ENCODE measurements at places on chromosomes 7 and 10.

GRCh38 chr7:45663167-45663921 lies 89.2 kb downstream of the ADCY1 start:
- DNase-seq, result peak; percentile 87

DNA sequence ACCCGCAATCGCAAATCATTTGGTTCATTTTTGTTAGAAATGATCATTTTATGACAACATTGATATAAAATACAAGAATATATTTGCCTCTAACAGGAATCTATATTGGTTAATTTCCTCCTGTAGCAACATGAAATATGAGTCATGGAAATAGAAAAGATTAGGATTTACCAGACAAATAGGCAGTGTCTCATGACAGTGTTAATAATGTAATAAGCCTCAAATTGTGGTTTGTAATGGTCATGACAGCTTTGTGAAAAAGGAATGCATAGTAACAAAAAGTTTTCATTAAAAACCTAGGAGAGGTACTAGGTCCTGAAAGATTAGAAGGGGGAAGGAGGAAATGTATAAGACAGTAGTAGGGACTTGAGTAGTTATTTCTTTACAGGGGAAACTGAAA lies 7.9 kb upstream of the SLK start:
- DNase-seq, result no peak

DNA sequence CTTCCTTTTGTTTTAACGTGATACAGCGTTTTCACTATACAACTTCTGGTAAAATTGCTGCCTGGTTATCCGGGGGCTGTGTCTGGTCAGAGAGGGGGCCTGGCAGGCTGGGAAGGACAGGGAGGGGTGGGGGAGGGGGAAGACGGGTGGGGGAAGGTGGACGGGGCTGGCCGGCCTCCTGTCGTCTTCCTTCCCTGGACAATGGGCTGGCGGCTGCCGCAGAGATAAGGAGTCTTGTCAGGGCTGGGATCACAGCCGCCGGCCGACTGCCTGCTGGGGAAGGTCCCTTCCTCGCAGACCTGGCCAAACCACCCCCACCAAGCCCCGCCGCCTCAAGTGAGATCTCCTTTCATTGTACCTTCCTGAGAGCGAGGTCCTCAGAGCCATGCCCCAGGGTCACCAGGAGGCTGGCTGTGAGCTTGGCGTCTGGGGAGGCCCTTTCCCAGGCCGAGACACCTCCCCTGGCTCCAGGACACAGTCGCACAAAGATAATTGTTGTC lies 151.2 kb upstream of the TNRC18 start:
- DNase-seq, result peak; percentile 64

DNA sequence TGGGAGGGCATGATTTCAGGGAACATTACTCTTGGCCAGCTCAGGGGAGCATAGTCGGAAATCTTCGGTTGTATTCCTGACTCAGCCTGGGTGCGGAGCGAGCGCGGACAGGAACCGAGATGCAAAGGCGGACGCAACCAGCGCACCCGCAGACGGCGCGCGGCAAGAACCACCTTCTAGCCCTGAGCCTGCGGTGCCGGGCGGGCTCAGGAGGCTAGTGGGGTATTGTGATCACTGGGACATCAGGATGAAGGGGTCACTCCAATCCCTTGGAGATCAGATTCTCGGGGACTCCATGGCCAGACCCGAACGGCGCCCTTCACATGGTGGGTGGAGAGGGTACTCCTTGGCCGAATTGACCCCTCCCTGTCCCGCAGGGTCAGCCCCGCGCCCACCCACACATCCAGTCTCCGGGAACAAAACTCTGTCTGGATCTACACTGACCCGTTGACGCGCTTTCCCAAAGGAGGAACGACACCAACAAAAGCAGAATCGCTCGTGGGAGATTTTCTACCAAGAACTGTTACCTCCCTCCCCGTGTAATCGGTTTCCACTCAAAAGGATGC lies 730.5 kb downstream of the ZWINT start:
- peak; percentile 56 for DNase-seq

DNA sequence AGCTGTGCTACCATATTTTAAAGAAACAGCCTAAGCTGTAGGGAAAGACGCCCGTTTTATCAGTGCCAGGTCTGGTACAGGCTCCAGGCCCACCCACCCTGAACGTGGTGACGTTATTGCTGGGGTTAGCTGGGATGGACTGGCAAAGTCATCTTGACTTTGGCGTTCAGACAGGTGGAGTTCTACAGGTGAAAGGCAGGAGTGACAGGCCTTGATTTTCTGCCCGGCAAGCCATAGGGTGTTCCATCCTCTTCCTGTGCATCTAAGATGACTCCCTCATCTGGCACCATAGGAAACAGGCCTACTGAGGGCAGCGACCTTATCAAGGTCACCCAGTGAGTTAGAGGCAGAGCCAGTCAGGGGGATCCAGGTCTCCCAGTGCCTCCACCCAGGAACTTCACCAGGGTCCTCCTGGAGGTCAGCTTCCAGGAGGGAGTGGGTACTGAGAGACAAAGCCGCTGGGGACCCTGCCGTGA lies 41.6 kb downstream of the HK1 start:
- DNase-seq, result no peak

GRCh38 chr10:104332243-104333031 lies 5.8 kb downstream of the ITPRIP start:
- DNase-seq, result no peak

DNA sequence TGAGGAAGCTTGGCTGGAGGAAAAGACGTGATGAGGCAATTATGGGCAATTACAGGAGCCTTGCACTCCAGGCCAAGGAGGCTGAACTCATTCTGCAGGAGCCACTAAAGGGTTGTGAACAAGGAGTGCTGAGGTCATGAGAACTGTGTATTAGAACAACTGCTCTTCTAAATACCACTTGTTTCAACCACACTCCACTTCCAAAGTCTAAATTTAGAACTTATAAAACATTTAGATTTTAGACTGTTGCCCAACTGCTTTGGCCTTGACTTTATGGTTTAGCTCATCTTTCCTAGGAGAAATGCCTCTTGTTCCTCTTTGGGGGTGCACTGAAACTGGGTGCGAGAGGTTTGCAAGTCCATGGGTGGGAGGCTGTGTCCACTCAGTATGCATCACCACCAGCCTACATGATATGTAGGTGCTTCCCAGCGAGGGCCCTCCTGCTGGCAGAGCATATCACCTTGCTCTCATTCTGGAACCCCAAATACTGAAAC lies 199.7 kb upstream of the AOAH start:
- DNase-seq, result no peak

- DNase-seq, result no peak
Measured at GRCh38 chr10:12783293-12783692, 218.2 kb downstream of the CCDC3 start.

GRCh38 chr10:92410501-92410900 lies 119.5 kb downstream of the MARCHF5 start:
- no peak for DNase-seq

- DNase-seq, result no peak
Measured at GRCh38 chr10:71074176-71074755, 138.1 kb upstream of the UNC5B start.

DNA sequence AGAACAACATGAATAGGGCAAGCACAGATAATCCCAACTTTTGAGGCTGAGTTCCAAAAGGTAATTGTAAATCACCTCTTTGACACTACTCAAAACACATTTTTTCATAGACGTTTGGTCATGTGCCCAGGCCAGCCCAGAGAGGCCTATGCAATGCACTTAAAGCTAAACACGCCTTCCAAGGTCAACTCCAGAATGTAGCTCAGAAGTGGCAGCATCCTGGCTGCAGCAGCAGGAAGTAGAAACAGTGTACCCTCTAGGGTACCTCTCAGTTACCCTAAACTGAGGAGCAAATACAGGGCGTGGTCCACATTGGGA lies 58.7 kb downstream of the OSBPL3 start:
- DNase-seq, result no peak

DNA sequence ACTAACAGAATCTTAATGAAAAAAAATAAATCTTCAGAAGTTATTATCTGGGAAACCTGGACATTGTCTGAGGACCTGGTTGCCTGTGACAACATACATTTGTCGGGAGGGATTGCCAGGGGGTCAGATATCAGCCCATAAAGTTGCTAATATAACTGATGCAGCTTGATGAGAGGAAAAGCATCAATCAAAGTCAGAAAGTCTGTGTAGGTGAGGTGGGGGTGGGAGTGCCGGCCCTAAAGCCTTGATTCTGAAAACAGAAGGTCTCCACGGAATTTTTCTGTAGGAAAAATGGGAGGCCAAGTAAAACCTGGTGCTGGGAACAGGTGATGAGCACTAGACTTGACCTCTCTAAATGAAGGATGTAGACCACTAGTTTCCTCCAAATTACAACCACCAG lies 281.8 kb downstream of the FGFR2 start:
- no peak for DNase-seq
